Uterus (tissue), 4 donors: ENCODE measurements at places on chromosomes 1 and 21. TPM values are rescaled to one million over a fixed set of nuclear protein-coding genes. Genes with fewer than 3 reads are reported as not detected.
A peak's percentile ranks its signal among the peaks of the same experiment; 100 is the strongest.

- DNase-seq, result peak; percentile 36
These were observed 83.0 kb downstream of the MAN1C1 start for GRCh38 chr1:25699500-25700143.

- DNase-seq, result no peak
These were observed 8.9 kb downstream of the SPATA46 start for GRCh38 chr1:162367772-162368171.

DNA sequence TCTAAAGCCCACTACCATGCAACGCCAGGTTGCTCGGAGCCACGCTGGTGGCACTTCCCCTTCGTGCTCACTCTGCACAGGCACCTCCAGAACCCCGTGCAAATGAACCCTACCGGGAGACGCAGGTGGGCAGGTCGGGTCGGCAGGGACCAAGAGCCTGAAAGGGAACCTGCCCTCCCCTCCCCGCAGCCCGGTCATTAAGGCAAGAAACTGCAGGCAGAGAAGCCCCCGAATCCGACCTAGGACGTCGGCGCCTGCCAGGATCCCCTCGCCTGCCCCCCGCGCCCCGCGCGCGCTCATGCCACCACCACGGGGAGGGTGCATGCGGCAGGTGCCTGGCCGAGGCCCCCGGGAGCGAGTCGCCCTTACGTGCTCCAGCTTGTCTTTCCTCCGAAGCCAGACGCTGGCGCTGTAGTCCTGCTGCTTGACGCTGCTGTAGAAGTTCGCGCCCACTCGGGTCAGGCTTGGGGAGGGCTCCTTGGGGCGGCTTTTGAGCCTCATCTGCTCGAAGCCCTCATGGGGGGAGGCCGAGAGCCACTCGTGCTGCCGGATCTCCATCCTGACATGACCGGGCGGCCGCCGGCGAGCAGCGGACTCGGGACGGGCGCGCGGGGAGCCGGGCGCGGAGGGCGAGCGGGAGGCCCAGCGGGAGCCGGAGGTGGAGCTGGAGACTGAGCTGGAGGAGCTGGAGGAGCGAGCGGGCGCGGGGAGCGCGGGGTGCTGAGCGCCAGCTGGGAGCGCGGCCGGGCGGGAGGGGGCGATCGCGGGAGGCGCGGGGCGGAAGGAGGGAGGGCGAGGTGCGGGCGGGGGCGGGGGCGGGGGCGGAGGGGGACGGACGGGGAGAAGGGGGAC is 552 bp downstream of the PLD5 start:
- DNase-seq, result peak; percentile 59

DNA sequence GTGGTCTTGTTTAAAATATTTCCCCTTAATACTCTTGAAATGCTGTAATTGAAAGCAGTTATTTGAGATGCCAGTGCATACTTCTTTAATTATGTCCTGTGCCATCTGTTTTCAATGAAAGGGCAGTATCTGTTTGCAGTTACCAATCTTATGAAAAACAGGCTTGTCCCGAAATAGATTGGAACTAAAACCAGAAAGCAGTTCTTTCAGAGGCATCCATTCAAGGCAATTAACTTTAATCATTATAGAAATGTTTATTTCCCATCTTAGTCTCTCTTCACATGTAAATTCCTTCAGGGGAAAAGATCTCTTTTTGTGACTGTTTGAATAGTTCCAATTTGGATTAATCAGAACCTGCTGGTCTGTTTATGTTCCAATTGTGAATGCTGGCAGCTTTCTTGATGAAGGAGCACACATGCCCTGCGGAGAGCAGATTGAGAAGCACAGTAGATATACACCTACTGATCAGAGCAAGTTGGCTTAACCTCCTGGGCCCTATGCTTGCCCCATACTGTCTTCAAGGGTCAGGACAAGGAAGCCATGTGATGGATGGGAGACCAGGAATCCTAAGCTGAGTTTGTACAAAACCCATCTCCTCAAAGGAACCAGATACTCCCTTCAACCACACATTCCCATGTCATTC is 41.6 kb upstream of the MROH9 start:
- no peak for DNase-seq

- DNase-seq, result no peak
These were observed 7.5 kb upstream of the DAB1 start for GRCh38 chr1:57431400-57431799.

- no peak for DNase-seq
These were observed 24.9 kb upstream of the ENO1 start for GRCh38 chr1:8903410-8903809.

- no peak for DNase-seq
These were observed 55.7 kb downstream of the CAPZB start for GRCh38 chr1:19429611-19430010.

DNA sequence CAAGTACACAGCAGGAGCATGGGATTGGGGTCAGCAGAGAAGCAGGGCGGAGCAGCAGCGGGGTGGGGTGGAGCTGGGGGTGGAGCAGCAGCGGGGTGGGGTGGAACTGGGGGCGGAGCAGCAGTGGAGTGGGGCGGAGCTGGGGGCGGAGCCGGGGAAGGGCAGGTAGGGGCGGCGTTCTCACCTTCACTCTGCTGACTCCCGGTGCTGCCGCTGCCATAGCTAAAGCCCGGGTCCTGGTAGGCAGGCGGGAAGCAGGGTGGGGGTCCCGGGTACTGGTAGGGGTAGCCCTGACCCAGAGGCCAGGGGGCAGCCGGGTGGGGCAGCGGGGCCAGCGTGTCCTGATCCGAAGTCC is 6.7 kb downstream of the TAS1R3 start:
- no peak for DNase-seq

GRCh38 chr1:9657521-9658032 is 6.0 kb downstream of the PIK3CD start:
- DNase-seq, result no peak

DNA sequence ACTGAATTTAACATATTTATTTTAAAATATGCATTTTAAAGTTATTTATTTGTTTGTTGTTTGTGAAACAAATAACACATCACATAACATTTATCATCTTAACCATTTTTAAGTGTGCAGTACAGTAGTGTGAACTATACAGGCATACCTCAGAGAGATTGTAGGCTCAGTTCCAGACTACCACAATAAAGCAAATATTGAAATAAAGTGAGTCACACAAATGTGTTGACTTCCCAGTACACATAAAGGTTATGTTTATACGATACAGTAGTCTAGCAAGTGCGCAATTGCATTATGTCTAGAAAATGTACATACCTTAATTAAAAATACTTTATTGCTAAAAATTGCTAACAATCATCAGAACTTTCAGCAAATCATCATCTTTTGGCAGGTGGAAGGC is 739.4 kb upstream of the ADGRL4 start:
- DNase-seq, result no peak

DNA sequence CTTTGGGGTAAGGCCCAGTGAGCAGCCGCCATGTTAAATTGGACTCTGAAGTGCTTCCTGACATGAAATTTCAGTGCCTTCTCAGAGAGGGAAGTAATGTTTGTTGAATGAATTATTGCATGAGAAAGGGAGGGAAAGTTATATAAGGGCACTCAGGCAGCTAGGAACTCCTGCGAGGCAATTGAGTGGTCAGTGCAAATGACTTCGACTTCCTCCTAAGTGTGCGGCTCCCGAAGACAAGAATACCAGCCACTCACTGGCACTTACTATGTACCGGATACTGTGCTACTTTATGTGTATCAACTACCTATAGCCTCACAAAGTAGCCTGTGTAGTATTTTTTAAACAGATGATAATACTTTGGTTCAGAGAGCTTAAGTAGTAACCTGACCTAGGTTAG is 52.5 kb downstream of the CNN3 start:
- DNase-seq, result no peak

- peak; percentile 58 for DNase-seq
These were observed 9.6 kb downstream of the EPHX1 start for GRCh38 chr1:225819346-225820192.

DNA sequence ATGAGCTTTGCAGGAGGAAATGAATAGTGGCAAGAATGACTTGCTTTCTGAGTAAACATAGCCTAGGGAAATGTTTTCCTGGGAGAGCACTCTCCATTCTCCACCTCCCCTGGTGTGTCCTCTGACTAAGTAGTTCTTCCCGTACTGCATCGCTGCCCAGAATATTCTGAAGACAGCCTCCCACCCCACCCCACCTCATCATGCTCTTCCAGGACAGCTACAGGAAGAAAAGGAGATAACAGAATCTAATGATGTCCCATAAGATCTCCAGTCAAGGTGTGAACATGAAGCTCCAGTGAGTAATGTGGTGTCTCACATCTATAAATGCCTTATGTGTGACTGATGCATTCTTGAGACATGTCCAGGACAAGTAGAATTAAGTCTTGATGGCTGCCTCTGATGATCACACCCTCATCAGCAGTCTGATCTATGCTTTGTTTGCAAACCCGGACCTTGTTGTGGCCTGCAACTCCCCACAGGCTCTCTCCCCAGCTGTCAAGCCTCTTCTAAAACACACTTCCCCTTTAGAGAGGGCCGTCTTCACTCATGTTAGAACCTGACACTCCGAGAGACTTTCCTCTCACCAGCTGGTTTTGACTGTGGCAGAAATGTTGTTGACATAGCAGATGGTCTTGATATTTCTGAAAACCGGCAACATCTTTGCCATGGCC is 183.0 kb downstream of the CYYR1 start:
- no peak for DNase-seq

GRCh38 chr21:14734191-14734590 is 188.1 kb upstream of the SAMSN1 start:
- DNase-seq, result no peak

DNA sequence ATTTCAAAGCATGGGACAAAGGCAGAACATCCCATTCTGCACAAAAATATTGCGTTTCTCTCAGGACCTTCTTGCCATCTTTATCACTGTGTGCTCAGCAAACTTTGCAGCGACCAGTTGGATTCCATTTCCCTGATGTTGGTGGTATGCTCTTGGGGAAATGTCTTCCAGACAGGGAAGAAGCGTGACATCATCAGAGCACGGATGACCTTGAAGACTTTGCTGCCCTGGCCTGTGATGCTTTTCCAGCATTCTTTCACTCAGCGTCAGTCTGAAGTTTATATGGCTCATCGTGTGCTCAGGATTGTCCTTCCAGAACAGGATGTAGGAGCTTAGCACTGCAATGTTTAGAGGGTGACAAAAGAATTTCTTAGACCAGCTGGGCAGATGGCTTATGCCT is 131.4 kb upstream of the F3 start:
- no peak for DNase-seq

DNA sequence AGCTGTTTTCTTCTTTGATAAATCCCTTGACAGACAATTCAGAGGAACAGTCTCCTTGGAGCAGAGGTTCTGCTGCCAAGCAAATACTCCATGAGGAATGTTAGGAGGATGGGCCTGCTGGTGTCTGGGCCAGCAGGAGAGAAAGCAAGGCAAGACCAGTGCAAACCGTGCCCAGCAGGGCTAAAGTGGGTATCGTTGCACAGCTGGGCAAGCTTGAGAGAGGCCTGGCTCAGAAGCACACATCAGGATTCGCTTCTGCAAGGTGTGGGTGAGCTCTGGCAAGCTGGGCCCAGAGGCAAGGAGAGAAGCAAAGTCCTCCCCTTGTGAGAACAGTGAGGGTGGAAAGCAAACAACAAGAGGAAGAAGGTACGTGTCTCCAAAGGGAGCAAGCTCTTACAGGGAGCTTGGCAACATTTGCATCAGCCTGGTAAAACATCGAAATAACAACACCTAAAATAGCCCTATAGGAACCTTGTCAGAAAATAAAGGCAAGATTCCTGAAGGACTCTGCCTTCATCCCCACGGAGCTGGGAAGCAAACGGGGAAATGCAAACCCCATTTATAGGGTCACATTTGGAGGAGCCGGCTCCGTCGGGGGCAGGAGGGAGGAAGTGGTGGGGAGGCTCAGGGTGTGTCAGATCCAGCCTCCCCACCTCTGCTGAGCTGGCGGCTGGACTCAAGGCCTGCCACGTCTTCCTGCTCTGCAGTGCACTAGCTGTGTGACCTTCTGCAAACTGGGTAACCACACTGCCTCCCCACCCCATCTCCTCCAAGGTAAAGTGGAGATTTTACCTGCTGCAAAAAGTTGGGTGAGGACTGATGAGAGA is 62.3 kb upstream of the HIVEP3 start:
- no peak for DNase-seq

DNA sequence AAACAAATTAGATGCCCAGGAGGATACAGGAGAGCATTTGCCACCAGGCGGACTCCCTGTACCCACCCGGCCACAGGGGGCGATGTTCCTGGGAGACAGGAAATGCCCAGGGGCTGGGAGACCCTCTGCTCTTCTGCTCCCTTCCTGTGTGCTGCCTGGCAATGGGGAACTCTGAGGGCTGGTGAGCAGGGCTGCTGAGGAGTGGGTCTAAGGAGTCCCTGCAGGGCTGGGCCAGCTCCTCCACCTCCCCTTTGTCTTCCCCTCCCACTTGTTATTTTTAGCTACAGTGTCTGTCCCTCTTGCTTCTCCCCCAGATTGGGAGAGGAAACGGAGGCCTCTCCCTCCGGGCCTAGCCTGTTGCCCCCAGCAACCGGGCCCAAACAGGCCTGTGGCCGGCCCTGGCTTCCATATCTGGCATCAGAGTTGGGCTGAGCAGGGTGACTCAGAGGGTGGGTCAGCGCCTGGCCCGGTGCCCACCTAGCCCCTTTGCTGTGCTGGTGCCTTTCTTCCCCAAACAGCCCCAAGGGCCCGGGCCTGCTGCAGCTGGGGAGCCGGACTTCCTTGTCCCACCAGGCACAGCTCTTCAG is 11.6 kb downstream of the LMNA start:
- DNase-seq, result peak; percentile 96

DNA sequence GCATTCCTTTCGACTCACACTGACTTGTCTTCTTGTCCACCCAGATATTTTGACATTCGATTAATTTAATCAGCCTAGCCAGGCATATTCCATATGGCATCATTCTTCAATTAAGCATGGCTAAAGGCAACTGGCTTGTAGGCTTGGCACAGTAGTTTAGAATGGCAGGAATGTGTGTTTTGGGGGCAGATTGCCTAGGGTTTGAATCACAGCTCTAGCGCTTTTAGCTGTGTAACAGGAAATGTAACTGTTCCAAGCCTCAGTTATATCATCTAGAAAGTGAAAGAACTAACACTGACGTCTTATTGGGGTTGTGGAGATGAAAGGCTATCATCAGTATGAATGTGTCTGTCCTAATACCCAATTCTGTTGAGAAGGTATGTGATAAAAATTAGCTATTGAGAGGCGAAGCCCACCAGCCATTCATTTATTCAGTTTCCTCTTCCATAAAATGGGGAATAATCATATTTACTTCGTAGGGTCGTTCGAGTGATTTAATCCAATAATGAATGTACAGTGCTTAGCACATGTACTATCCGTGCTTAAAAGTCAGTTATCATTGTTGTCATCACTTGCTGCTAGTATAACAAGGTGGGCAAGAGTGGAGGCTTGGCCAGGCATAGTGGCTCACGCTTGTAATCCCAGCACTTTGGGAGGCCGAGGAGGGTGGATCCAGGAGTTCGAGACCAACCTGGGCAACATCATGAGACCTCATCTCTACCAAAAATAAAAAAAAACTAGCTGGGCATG is 41.6 kb upstream of the GRHL3 start:
- DNase-seq, result no peak

GRCh38 chr1:231931846-231932454 is 305.4 kb downstream of the DISC1 start:
- DNase-seq, result no peak

GRCh38 chr1:14404862-14405301 is 193.6 kb upstream of the KAZN start:
- no peak for DNase-seq

BMP8B gene
- total RNA-seq, result not detected

VPS13D gene
- total RNA-seq, result 43.8 TPM

TP53BP2 gene
- 66.7 TPM for total RNA-seq

ILDR2 gene
- total RNA-seq, result 0.30 TPM

AMPD1 gene
- total RNA-seq, result not detected

ROR1 gene
- 10.9 TPM for total RNA-seq

INAVA gene
- total RNA-seq, result not detected

ATP1A2 gene
- total RNA-seq, result 36.8 TPM

FCMR gene
- total RNA-seq, result 0.59 TPM

CATSPERE gene
- total RNA-seq, result 5.5 TPM

AMIGO1 gene
- 1.0 TPM for total RNA-seq

ITLN1 gene
- total RNA-seq, result 0.90 TPM

EVI5 gene
- total RNA-seq, result 58.8 TPM

MYCBP gene
- total RNA-seq, result 10.7 TPM
